ENCODE measurements at places on chromosomes 12 and 14.

DNA sequence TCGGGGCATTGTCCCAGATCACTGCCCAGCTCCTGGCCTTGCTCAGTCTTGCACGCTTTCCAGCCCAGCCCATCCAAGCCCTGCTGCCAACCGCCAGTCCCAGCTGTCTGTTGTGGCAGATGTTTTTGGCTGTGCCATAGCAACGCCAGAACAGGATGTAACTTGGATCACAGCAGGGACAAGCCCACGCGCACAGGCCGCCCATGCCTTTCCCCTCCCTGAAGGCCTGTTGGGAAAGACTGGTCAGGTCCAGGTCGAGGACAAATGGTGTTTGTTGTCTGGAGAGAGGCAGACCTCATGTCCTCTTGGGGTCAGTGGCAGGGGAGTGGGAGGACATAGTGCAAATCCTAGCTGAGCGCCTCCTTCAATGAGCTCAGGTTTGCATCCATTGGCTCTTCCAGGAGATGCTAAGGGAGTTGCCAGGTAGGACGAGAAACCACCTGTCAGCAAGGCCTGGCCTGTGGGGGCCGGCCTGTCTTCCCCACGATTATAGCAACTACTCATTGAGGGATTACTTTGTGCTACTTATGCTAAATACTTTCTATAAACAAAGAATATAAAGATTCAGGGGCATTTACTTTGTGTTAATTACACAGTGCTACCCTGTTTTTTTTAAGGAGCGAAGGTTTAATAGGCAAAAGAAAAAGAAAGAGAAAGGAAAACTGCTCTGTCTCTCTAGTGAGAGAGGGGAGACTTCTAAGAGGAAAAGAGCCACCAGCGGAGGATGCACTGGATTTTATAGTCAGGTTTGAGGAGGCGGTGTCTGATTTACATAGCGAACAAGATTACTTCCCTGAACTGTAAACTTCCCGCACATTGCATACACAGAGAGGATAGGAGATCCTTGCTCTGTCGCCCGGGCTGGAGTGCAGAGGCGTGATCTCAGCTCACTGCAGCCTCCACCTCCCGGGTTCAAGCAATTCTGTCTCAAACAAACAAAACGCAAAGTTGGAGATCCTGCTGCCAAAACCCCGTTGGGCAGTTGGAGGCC is 42.8 kb upstream of the CORO1C start:
- no peak overlapping the region for H3K27ac ChIP-seq
- peaks cover 4% of the 10 kb centered on the region for H3K27me3 ChIP-seq
- H3K4me3 ChIP-seq = no peak overlapping the region

DNA sequence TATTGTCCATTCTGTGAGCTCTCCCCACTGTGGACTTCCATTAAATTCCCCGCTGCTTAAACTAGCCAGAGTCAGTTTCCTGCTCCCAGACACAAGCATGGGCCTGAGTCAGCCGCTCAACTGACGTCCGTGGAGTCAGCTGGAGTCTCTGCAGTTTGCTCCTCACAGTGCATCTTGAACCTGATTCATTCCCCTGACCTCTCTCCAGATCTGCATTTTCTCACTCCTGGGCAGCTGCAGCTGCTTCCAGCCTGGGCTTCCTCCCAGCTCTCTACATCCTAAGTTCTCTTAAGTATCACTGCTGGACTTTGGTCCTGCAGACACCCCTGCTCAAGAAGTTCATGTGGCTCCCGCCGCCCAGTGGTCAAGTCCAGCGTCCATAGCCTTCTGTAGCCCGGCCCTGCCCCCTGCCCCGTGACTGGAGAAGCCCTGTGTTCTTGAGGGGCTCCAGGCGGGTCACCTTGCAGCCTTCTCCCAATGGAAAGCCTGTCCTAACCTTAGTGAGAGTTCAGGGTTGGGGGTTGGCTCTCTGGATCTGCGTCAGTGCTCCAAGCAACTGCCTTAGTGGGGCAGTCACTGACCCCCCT is 20.0 kb downstream of the NFKBIA start:
- H3K4me3 ChIP-seq = no peak overlapping the region
- no peak overlapping the region for H3K27ac ChIP-seq
- no peaks in the 10 kb centered on the region for H3K4me1 ChIP-seq
- no peaks in the 10 kb centered on the region for H3K27me3 ChIP-seq
- DNase-seq = no peak

- peaks cover 9% of the 10 kb centered on the region for H3K4me1 ChIP-seq
- H3K27me3 ChIP-seq = no peaks in the 10 kb centered on the region
- no peaks in the 10 kb centered on the region for H3K36me3 ChIP-seq
- DNase-seq = no peak
- H3K27ac ChIP-seq = no peak overlapping the region
- H3K4me3 ChIP-seq = no peak overlapping the region
These were observed 6.3 kb upstream of the ART4 start for GRCh38 chr12:14849661-14850060.

DNA sequence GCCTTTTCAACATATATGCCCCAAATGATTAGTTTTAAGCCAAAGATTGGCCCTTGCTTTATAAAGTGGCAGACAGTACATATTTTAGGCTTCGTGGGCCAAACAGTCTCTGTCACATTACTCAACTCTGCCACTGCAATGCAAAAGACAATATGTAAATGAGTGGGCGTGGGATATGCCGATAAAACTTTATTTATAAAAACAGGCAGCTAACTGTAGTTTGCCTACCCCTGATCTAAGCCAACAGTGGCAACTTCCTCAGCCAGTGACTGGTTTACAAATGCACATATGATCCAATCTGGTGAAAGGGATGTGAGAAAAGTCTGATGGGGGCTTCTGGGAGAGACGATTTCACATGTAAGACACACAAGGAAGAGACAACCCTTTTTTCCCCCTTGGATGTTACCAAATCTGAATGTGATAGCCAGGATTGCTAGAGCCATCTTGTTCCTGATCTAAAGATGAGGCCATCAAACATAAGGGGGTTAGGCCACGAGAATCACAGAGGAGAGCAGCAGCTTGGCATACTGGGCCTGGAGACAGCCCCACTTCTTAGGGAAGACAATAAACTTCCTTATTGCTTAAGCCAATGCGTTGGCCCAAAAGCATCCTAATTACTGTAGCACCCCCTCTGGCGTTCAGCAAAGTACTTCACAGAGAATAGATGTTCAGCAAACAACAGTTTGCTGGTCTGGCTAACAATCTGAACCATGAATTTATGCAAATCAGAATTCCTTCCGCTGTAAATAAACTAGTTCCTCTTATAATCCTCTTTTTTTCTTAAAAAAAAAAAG is 75.2 kb upstream of the TMCC3 start:
- peak; percentile 6 for DNase-seq
- H3K4me1 ChIP-seq = no peaks in the 10 kb centered on the region
- no peak overlapping the region for H3K27ac ChIP-seq
- H3K36me3 ChIP-seq = no peaks in the 10 kb centered on the region
- no peaks in the 10 kb centered on the region for H3K27me3 ChIP-seq

DNA sequence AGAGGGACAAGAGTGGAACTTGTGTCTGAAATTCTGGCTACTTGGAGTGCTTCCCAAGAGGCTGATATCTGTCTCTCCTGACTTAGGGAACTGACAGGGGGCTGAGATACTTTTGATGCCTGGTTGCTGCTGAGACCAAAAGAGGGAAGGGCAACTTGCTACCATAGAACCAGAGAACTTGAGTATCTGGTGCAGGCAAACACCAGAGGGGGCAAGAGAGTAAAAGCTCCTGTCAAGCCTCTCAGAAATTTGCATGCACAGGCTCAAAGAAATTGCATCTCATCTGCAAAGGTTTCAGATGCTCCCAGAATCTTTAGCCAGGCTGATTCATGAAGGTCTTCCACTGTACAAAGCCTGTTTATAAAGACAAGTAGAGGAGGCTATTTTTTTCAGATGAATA is 391.3 kb upstream of the FOXG1 start:
- no peak overlapping the region for H3K4me3 ChIP-seq
- DNase-seq = no peak
- no peaks in the 10 kb centered on the region for H3K36me3 ChIP-seq
- no peak overlapping the region for H3K27ac ChIP-seq
- H3K27me3 ChIP-seq = no peaks in the 10 kb centered on the region

- H3K27ac ChIP-seq = no peak overlapping the region
- H3K36me3 ChIP-seq = no peaks in the 10 kb centered on the region
- no peaks in the 10 kb centered on the region for H3K4me1 ChIP-seq
- H3K4me3 ChIP-seq = no peak overlapping the region
These were observed 437.4 kb downstream of the RMST start for GRCh38 chr12:97899956-97900355.

GRCh38 chr12:81953541-81953940 is 194.4 kb upstream of the PPFIA2 start:
- no peaks in the 10 kb centered on the region for H3K36me3 ChIP-seq
- H3K27ac ChIP-seq = no peak overlapping the region
- no peak for DNase-seq

- DNase-seq = peak; percentile 17
- peaks cover 17% of the 10 kb centered on the region for H3K4me1 ChIP-seq
- H3K36me3 ChIP-seq = no peaks in the 10 kb centered on the region
- no peak overlapping the region for H3K4me3 ChIP-seq
- no peak overlapping the region for H3K27ac ChIP-seq
These were observed 68.5 kb downstream of the PPFIBP1 start for GRCh38 chr12:27592548-27592947.

- H3K27me3 ChIP-seq = no peaks in the 10 kb centered on the region
- no peaks in the 10 kb centered on the region for H3K36me3 ChIP-seq
- H3K4me1 ChIP-seq = no peaks in the 10 kb centered on the region
- DNase-seq = no peak
- H3K4me3 ChIP-seq = no peak overlapping the region
- H3K27ac ChIP-seq = no peak overlapping the region
These were observed 157.1 kb downstream of the CALM1 start for GRCh38 chr14:90553921-90554336.

GRCh38 chr14:89973234-89973823 is 17.6 kb downstream of the TDP1 start:
- peaks cover 55% of the 10 kb centered on the region for H3K36me3 ChIP-seq
- H3K27ac ChIP-seq = no peak overlapping the region
- no peaks in the 10 kb centered on the region for H3K27me3 ChIP-seq
- DNase-seq = peak; percentile 70
- H3K4me3 ChIP-seq = no peak overlapping the region

DNA sequence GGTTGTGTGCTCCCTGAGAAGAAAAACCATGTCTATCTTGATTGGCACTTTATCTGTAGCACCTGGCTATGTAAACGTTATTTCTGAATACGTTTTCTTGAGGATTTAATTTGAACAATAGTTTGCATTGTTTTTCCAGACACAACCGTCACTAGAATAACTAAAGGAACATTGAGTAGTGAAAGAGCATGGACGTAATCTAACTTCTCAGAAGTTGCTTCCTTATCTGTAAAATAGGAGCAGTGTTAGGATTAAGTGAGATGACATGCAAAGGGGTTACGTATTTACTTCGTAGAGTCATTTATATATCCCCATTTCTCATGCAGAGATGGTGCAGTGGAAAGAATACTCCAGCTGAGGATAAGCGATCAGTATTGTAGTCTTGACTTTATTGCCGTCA is 8.1 kb downstream of the AEBP2 start:
- peaks cover 20% of the 10 kb centered on the region for H3K36me3 ChIP-seq
- no peaks in the 10 kb centered on the region for H3K27me3 ChIP-seq
- no peak overlapping the region for H3K4me3 ChIP-seq
- no peak for DNase-seq
- H3K4me1 ChIP-seq = peaks cover 74% of the 10 kb centered on the region

DNA sequence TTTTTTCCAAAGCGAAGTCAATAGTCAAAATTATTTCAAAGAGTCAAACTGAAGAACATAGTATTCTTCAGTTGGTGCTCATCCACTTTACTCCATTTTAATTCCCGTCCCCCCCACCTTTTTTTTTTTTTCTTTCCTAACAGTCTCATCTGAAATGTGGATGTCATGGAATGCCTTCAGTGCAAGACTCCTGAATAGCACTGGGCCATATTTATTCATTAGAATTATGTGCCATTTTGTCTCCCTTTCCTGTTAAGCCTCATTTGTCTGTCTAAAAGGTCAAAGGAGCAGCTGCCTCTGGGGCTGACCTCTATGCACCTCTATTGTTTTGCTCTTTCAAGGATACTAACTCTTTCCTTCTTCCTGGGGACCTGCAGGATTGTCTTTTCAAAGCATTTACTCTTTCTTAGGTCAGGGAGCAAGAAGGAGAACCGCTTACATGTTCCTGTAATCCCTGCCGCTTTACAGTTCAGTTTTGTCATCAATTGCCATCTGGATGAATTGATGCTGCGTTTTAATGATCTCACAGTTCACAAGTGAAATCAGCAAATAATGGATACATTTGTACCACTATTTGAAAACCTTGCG is 310.6 kb downstream of the NPAS3 start:
- H3K36me3 ChIP-seq = no peaks in the 10 kb centered on the region
- DNase-seq = no peak
- H3K27ac ChIP-seq = no peak overlapping the region
- no peak overlapping the region for H3K4me3 ChIP-seq
- no peaks in the 10 kb centered on the region for H3K4me1 ChIP-seq
- no peaks in the 10 kb centered on the region for H3K27me3 ChIP-seq

DNA sequence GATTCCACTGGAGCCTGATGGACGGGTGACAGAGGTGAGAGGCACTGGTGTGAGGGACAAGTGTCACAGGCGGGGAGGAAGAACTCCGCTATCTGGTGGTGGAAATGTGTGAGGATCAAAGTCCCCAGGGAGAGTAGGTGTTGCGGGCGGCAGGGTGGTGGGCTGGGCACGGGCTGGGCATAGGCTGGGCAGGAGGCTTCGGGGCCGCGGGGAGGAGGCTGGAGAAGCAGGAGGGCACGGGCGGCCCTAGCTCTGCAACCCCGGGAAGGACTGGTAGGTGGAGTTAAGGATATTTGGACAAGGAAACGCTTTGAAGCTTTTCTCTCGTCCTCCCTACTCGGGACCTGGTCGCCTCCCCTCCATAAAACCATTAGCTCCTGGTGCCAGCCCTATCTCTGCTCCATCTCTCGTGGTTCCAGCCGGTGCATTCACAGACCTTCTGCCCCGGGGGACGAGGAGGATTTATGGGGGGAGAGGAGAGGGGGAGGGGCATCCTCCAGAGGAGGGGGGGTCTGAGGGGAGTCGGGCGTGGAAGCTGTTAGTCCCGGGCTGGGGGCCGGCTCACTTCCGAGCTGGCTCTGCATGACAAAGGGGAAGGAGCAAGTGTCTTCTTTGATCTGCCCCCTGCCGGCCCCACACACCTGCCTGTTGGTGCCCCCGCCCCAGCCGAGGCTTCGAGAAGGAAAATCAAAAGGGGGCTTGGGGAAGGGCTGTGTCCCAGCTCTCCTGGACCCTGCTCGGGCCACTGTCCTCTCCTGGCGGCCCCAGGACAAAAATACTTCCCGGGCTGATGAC is 504 bp downstream of the WNT5B start:
- peak; percentile 18 for DNase-seq
- H3K27ac ChIP-seq = no peak overlapping the region
- peak overlapping the region; percentile 46 for H3K4me3 ChIP-seq
- no peaks in the 10 kb centered on the region for H3K36me3 ChIP-seq
- H3K27me3 ChIP-seq = peaks cover 43% of the 10 kb centered on the region

Data from activated naive CD4-positive, alpha-beta T cell treated with anti-CD3 and anti-CD28 coated beads for 36 hours (primary cell).